ENCODE measurements at places on chromosomes 7 and 10.

GRCh38 chr10:75531571-75532031 lies 100.2 kb downstream of the LRMDA start:
- DNase-seq: no peak

DNA sequence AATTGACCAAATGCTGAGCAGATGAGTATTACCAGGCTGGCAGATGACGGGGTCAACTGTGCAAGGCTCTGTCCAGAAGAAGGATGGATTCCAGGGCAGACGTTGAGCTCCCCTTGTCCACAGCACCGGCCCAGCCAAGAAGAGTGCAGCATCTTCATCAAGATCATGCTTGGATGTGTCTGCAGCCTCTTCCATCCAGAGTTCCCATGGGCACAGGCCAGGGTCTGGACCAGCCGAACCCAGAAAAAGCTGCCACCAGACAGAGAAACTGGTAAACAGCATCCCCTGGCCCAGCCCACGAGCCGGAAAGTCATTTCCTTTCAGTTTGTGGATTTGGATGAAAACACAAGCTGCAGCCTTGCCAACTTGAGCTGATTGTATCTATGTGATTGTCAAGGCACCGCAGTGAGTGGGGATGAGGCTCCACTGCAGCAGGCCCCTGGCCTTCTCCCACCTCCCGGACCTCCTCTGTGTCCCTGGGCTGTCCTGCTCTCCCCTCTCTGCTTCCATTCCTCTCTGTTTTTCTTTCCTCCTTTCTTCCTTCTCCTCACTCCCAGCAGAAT lies 321.8 kb downstream of the TCERG1L start:
- DNase-seq: no peak

GRCh38 chr7:144584726-144585125 lies 181.2 kb upstream of the NOBOX start:
- DNase-seq: no peak

- DNase-seq: no peak
These were observed 195.6 kb upstream of the CSTF2T start for GRCh38 chr10:51894771-51895578.
